ENCODE measurements at places on chromosomes 2 and 18.

GRCh38 chr2:104794441-104794840, 59.5 kb upstream of the POU3F3 start:
- DNase-seq = no peak

DNA sequence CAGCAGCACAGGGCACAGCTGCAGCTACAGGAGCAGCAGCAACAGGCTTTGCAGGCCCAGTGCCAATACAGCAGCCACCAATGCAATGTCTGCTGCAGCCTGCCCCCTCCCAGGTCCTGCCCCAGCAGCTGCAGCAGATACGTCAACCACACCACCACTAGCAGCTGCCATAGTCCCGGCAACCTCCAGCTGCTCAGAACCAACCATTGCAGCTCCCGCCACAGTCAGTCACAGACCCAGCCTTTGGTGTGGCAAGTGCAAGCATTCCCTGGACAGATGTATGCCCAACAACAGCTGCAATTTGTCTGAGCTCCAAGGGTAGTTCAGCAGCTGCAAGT, 53.3 kb upstream of the TUBA3E start:
- DNase-seq = no peak

GRCh38 chr2:9221223-9221622, 14.6 kb downstream of the ASAP2 start:
- DNase-seq = no peak

DNA sequence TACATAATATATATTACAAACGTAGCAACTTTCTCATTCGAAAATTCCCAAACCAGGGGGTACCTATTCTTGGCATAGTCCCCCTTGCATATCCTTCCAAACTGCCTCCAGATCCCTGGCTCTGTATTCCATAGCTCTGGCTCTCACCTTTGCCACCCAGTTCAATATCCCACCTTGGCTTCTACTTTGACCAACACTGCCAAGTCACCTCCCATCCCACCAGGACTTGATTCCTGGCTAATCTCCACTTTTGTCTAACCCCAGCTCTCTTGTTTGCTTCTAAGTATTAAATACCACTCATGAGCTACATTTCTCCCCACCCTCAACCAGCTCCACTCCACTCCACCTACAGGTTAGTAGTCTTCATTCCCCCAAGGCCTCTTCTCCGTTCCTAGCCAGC, 103.2 kb upstream of the WDR75 start:
- DNase-seq = no peak

GRCh38 chr2:221286406-221286805, 285.7 kb downstream of the EPHA4 start:
- DNase-seq = no peak

GRCh38 chr2:24461685-24462084, 29.4 kb upstream of the NCOA1 start:
- DNase-seq = no peak

- DNase-seq = no peak
Observed at GRCh38 chr2:1742681-1743395, 1.5 kb downstream of the PXDN start.
